Mucosa of descending colon (tissue), 3 donors: ENCODE measurements at places on chromosomes 4 and X. TPM values are rescaled to one million over a fixed set of nuclear protein-coding genes. Genes with fewer than 3 reads are reported as not detected.

DNA sequence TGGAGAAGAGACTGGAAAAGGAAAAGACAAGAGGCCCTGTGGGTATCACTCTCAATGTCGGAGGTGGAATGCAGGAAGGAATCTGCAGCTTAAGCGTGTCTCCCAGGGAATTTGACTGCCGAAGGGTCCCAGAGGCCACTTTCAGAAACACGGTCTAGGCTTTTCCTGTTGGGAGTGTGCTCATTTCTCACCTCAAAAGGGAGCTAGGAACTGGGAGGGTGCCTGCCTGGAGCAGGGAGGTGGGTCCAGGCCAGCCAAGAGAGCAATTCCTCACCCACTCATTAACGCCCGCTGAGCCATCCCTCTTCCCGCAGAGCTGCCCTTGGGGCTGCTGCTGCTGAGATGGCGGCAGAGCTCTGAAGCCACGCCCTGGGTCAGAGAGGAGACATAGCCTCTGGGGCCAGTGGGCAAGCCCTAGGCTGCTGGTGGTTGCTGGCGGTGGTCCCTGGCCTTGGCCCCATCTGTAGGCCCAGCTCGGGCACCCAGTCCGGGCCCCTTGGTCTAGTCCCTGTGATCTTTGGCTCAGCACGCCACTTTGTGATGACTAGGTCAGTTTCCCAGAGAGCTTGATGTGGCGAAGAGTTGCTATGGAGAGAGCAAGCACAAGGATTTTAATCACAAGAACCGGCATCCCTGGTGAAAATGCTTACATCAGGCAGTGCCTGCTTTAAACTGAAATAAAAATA lies 4.1 kb downstream of the ZNF185 start:
- no peak for DNase-seq

The TREX2 gene
- total RNA-seq, result 0.55 TPM

The SPANXB1 gene
- total RNA-seq, result not detected

- DNase-seq, result peak; percentile 60
Observed at GRCh38 chrX:129540722-129541184, 694 bp downstream of the OCRL start.

The MAGEB1 gene
- not detected for total RNA-seq

- DNase-seq, result no peak
Observed at GRCh38 chr4:14284578-14284977, 657.1 kb upstream of the BOD1L1 start.

DNA sequence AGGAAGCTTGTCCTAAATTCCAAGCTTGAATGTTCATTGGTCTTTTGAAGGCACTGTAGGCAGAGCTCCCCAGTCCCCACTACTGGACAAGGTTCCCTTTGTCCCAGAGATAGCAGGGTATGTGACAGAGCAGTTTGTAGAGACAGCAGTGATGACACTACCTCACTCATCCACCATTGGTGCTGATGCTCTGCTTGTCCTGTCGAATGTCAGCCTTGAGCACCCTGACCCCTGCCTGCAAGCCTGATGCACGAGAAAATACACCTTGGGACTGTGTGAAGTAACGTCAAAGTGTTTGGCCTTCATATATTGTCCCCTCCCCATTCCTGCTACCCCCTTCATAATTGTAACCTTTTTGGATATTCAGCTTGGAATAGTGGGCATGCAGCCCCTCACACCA lies 188.9 kb upstream of the EOLA2 start:
- no peak for DNase-seq

DNA sequence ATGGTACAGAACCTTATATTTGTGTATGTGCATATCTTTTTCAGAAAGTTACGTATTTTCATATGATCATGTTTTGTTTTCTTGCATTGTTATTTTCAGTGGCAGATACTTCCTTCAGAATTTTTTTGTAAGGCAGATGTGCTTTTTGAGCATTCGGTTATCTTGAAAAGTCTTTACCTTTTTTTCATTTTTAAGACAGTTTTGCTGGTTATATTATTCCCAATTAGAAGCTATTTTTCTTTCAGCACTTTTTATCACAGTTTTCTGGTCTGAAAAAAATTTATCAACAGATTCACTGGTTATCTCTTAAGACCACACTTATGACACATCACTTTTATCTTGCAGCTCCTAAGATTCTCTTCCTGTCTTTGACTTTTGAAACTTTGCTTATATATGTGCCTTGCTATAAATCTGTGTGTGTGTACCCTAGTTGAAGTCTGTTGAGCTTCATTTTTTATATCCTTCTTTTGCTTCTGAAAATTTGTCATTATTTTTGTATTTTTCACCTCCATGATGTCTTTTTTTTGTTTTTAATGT lies 53.1 kb downstream of the ZNF732 start:
- DNase-seq, result no peak

The UCP1 gene
- not detected for total RNA-seq

DNA sequence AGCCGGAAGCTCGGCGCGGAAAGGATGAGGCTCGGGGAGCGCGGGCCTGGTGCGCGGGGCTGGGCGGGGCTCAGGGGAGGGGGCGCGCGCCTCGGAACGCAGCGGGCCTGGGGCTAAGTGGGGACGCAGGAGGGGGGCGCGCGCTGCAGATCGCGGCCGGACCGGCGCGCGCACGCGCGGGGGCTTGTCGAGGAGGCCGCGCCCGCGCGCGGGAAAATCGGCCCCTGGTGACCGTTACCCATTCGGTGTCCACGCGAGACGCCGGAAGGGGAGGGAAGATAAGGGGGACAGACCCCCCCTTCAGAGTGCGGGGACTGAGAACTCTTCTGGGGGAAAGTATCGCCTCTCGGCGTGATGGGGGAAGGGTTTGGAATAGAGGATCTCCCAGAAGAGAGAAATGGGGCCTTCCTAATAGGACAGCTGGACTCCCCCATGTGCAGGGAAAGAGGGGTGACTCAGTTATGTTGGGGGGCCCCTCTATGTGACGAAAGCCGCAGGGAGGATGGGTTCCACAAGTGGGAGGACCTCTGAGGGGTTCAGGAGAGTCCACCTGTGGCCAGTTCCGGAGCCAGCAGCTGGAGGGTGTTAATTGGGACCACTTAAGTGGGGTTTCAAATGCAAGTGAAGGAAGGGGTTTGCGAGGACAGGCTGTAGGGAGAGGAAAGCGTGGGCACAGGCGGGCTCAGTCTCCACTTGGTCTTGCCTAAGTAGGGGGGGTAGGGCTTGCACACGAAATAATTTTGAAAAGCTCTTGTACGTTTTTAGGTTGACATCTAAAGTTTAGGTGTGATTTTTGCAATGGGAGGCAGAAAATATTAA lies 584 bp downstream of the SUV39H1 start:
- DNase-seq, result no peak

DNA sequence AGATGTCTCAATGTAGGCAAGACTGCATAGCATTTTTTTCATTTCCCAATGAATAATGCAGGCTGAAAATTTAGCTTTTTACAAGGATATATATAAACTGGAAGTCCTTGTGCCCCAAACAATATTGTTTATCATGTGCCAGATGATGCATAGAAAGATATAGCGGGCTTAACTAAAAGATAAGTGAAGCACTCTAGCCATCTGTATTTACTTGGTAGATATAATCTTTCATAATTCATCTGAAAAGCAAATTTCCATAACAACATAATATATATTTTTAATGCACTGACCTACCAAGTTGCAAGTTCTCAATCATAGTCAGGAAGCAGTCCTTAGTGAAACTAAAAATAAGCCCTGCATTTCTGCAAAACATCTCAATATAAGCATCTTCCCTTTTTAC lies 653.3 kb downstream of the NLGN4X start:
- no peak for DNase-seq

GRCh38 chr4:40238700-40239548 lies 42.1 kb downstream of the RHOH start:
- DNase-seq, result no peak

The JAKMIP1 gene
- 2.1 TPM for total RNA-seq

GRCh38 chrX:23749129-23749528 lies 6.1 kb upstream of the ACOT9 start:
- no peak for DNase-seq

DNA sequence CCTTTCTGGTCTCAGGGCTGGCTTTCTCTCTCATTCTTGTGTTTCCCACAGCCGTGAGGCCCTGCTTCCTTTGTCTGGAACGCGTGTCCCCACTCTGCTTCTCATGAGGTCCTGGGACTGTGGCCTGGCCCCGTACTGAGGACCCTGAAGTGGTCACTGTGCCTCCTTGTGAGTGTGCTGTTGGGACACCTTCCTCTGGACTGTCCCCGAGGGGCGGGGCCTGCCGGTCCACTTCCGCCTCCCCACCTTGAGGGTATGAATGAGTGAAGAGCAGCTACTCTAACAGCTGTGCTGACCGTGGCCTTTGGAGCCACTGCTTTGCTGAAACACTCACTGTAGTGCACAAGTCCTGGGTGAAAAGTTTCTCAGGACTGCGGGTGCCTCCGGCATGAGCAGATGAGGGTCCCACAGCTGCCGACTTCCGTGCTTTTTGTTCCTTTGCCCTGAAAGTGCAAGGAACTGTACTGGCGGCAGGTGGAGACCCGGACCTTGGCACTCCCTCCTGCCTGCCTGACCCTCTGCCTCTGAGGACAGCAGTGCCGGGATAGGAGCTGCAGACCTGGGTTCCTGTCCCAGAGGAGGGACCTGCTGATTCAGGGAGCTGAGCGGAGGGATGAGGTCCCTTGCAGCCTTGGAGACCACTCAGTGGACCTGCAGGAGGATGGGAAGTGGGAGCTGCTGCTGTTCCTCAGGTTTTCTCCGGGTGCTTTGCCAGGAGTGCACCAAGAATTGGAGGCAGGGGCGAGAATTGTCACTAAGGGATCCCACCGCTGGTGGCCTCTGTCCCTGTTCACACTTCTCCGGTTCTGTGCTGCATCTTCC lies 38.0 kb downstream of the HTT-AS start:
- DNase-seq, result no peak

The MID2 gene
- 29.0 TPM for total RNA-seq

GRCh38 chrX:74325130-74326059 lies 21.4 kb downstream of the ZCCHC13 start:
- no peak for DNase-seq

The FAT1 gene
- total RNA-seq, result 337 TPM

DNA sequence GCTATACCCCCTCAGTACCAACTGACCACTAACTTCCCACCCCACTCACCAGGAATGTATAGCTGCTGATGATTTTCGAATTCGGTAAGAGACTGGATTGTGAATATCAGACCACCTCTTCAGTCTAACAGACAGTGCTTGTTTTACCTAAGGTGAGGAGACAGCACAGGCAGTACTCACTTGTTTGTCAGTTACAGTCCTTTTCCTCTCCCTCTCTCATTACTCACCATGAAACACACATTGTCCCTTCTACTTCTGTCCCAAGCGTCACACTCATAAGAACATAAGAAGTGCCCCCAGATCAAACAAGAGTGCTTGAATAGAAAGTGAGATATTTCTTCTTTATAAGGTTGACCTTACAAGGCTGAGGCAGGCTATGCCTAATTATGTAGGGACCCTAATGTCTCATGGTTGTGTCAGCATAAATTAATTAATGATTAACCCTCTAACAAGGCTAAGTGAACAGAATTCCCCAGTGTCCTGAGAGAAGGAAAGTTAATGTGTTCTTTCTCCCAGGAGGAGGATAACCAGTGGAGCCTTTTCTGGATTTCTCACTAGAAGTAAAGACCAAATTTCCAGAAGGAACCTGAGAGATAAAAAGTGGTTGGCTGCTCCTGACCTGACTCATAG lies 32.2 kb downstream of the ZCCHC12 start:
- DNase-seq, result no peak

GRCh38 chr4:127968586-127968985 lies 3.4 kb downstream of the ABHD18 start:
- DNase-seq, result no peak

DNA sequence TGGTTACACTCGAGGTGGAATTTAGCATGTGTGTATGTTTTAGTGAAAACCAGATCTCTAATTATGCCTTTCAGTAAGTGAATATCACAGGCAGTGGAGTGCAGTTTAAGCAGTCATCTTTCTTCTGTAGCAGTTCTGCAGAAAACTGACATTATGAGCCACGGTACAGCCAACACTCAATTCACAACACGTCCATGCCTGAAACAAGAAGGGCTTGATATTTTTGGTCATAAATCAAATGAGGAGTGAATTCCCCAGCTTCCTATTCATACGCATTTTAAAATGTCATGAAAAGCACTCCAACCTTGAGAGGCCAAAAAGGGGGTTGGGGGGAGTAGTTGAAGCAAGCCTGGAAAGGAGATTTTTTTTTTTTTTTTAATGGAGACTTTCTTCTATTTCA lies 316.7 kb downstream of the ARHGAP10 start:
- no peak for DNase-seq

The NXF2 gene
- not detected for total RNA-seq

DNA sequence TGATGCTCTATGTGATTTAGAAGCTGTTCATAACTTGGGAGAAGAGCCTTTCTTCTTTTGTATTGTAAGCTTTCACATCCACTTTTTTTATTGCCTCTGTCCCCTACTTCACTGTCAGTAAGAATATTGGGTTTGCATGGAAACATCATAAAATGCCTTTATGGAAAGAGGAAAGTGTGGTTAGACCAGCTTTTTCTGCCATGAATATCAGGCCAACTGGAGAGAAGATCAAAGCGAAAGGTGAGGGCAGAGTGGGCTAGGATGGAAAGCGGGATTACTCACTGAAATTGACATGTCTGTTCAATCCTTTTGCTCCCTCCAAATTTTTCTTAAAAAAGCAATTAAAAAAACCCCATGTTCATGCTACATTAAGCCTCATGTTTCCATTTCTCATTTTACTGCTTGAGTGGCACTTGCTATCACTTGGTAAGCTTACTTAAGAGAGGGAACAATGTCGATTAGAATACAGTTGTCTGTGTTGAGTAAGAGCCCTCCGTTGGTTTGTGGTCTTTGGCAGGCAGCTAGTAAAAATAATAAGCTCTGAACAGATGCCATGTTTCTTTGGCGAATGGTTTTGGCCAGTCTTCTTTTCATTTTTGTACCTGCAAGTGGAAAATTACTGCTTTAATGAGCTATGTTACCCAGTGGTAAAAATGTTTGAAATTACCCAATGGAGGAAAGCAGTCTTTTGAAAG lies 35.9 kb downstream of the SUPT20HL1 start:
- DNase-seq, result no peak

DNA sequence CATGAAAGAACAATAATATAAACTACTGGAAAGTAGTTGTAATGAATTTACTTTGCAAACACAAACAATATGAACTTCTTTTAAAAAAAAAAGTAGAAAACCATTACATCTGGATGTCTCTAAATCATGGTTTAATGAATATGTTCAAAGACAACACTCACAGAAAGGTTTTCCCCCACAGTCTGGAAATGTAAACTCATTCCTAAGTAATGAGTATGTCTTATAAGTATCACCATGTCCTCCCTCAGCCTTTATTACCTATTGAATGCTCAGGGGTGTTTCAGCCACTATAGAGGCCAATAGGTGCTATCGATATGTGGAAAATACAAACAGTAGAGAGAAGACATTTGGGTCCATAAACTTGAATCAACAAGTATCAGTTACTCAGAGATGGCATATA lies 186.7 kb downstream of the PALLD start:
- no peak for DNase-seq

The GAGE12J gene
- not detected for total RNA-seq

DNA sequence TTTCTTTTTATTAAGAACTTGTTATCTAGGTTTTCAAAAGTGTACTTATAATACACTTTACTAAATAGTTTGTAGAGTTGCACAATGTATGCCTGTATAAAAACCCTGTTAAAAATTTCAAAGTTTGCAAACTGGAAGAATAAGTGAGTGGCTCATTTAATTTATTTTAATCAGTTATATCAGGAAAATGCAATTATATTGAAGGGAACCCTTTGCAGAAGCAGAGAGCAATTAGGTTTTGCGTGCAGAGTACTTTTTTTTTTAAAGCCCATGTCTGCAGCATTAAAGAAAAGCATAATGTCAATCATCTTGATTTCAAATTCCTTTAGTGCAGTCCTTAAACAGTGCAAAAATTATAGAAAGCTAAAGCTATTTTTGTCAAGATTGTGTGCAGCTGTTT lies 271.3 kb upstream of the LDB2 start:
- DNase-seq, result no peak
